ENCODE measurements at places on chromosomes 7 and 10. TPM values are rescaled to one million over a fixed set of nuclear protein-coding genes. Genes with fewer than 3 reads are reported as not detected.

DNA sequence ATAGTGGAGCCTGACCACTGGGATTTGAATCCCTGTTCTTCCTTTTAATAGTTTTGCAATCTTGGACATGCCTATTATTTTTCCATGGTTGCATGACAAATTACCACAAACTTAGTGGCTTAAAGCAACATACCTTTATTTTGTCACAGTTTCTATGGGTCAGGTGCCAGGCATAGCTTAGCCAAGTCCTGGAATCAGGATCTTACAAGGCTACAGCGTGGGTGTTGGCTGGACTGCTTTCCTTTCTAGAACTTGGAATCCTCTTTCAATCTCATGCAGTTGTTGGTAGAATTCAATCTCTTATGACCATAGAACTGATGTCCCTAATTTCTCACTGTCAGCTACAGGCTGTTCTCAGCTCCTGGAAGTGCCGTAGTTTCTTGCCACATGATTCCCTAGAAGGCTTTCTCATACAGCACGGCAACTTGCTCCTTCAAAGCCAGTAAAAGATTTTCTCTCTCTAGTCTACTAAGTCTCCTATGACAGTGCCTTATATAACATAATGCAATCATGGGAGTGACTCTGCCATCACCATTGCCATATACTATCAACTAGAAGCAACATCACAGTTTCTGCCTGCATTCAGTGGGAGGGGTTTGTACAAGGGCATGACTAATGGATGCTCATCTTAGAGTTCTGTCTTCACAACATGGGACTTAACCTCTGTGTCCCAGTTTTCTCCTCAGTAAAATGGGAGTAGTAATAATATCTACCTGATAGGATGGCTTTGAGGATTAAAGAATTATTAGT lies 243.4 kb upstream of the FZD1 start:
- DNase-seq = no peak

- DNase-seq = no peak
Observed at GRCh38 chr10:102004376-102004775, 51.6 kb downstream of the ARMH3 start.

GRCh38 chr7:88429382-88429781 lies 122.7 kb upstream of the STEAP4 start:
- DNase-seq = no peak

GRCh38 chr10:7230951-7231350 lies 179.9 kb downstream of the SFMBT2 start:
- DNase-seq = no peak

DNA sequence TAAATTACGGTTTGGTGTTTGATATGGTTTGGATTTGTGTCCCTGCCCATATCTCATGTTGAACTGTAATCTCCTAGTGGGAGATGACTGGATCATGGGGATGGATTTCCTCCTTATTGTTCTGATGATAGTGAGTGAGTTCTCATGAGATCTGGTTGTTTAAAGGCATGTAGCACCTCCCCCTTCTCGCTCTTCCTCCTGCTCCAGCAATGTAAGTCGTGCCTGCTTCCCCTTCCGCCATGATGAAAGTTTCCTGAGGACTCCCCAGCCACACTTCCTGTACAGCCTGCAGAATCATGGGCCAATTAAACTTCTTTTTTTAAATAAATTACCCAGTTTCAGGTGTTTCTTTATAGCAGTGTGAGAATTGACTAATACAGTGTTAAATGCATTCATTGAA lies 116.6 kb downstream of the DOCK4 start:
- DNase-seq = no peak

Gene MICALL2
- total RNA-seq = 21.1 TPM

Gene WDFY4
- 2.6 TPM for total RNA-seq

GRCh38 chr10:103139803-103140202 lies 53.3 kb downstream of the NT5C2 start:
- no peak for DNase-seq

Gene PSD
- total RNA-seq = 12.4 TPM

- DNase-seq = no peak
Observed at GRCh38 chr7:159195946-159196345, 51.3 kb upstream of the VIPR2 start.

DNA sequence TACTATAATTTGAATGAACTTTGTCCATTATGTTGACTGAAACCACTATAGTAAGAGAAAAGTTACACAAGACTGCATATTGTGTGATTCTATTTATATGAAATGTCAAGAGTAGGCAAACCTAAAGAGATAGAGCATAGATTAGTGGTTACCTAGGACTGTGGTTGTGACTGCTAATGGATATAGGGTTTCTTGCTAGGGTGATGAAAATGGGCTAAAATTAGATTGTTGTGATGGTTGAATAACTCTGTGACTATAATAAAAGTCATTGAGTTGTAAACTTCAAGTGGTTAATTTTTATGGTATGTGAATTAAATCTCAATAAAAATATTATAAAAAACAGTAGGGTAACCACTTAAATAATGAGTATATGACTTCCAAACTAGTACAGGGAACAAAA lies 142.9 kb upstream of the AHR start:
- no peak for DNase-seq

DNA sequence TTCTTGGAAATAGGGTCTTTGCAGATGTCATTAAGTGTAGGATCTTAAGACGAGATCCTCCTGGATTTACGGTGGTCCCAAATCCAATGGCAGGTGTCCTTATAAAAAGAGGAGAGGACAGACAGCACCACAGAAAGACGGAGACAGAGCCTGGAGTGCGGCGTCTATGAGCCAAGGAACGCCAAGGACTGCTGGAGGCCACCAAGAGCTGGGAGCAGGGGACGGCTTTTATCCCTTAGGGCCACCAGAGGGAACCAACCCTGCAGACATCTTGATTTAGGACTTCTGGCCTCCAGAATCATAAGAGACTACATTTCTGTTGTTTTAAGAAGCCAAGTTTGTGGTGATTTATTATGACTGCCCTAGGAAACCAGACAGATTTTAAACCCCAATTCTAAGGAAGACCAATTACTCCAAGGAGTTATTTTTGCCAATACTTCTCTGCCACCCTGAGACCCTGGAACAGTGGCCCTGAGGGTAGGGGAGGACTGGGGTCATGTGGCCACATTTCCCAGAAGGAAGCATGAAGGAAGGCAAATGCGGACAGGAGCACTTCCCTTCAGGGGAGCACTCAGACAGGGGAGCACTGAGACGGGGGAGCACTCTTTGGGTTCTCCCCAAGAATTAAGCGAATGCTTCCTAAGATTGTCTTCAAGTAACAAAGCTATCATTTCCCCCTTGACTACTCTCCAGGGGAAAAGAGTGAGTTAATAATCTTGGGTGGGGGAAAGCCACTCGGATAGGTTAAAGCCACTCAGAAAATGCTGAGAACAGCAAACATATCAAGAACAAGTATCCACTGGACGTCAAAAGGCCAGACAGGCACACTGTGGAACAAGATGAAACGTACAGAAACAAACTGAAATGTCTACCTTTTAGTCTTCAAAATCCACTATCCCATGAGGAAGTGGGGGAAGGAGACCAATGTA lies 67.5 kb downstream of the CHST15 start:
- DNase-seq = no peak

Gene LBX1
- total RNA-seq = not detected

Gene MALRD1
- 11.1 TPM for total RNA-seq
